ENCODE measurements at places on chromosomes 3 and 15. TPM values are rescaled to one million over a fixed set of nuclear protein-coding genes. Genes with fewer than 3 reads are reported as not detected.

The ZNF35 gene
- 14.3 TPM for total RNA-seq

The RARB gene
- total RNA-seq: 4.5 TPM

The LDHAL6B gene
- not detected for total RNA-seq

The AP3B2 gene
- total RNA-seq: 0.62 TPM

The LRRC49 gene
- total RNA-seq: 4.7 TPM

The CPB1 gene
- total RNA-seq: not detected

The SEMA6D gene
- 4.0 TPM for total RNA-seq

The CELF6 gene
- total RNA-seq: not detected

The MSL2 gene
- 17.7 TPM for total RNA-seq

The WDR93 gene
- not detected for total RNA-seq

The SLC22A14 gene
- total RNA-seq: not detected

GRCh38 chr3:42678447-42678846 lies 6.9 kb upstream of the KLHL40 start:
- no peak for DNase-seq

- DNase-seq: no peak
These were observed 106.9 kb upstream of the RNU6-1 start for GRCh38 chr15:67946701-67947100.

GRCh38 chr15:29451201-29451781 lies 181.7 kb upstream of the NSMCE3 start:
- DNase-seq: no peak

DNA sequence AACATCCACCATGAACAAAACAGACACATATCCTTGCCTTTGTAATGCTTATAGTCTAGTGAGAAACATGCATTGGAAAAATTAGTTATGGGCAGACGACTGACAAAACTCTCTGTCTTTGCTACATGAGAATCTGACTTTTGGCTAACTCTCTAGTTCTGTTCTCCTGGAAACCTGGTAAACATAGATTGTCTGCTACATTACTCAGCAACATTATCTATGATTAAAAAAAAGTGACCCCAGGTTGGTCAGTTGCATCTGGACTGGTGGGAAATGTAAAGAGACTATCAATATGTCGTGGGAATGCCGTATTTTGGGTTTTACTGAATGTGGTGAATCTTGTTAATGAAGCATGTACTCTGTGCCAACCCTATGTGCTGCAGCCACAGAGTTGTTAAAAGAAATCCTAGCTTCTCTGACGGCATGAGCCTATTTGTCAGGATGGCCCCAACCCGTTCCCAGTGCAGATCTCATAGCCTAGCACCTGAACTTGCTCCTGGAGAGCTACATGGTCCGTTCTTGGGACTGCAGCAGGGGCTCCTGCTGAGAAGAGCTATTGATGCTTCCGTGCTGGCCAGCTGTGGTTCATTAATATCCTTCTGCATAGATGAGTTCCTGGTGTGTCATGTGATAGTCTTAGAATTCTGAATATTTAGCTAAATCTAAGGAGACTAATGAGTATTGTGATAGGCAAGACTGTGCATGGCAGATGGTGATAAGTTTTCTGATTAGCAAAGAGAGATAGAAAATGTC lies 311.7 kb upstream of the ZNF717 start:
- no peak for DNase-seq

- DNase-seq: no peak
These were observed 87.9 kb upstream of the MEF2A start for GRCh38 chr15:99477791-99478471.

GRCh38 chr3:64552160-64552559 lies 135.6 kb downstream of the ADAMTS9 start:
- DNase-seq: no peak

DNA sequence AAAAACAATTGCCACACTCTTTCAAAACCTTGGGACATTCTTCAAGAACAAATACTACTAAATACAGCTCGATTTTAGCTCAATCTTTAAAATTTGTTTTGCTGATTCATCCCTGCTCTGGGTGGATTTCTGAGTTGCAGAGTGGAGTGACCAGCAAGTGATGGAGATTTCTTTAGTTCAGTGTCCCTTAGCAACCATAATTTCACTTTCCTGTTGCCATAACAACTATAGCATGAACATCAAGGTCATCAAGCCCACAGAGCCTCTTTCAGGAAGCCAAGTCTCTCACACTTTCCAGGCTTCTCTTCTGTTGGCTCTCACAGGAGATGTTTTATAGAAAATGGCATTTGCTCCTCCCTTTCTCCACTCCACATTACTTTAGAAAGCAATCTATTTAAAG lies 597.2 kb upstream of the ADAMTS9 start:
- no peak for DNase-seq

- no peak for DNase-seq
These were observed 303.7 kb upstream of the WNT5A start for GRCh38 chr3:55790596-55791350.

DNA sequence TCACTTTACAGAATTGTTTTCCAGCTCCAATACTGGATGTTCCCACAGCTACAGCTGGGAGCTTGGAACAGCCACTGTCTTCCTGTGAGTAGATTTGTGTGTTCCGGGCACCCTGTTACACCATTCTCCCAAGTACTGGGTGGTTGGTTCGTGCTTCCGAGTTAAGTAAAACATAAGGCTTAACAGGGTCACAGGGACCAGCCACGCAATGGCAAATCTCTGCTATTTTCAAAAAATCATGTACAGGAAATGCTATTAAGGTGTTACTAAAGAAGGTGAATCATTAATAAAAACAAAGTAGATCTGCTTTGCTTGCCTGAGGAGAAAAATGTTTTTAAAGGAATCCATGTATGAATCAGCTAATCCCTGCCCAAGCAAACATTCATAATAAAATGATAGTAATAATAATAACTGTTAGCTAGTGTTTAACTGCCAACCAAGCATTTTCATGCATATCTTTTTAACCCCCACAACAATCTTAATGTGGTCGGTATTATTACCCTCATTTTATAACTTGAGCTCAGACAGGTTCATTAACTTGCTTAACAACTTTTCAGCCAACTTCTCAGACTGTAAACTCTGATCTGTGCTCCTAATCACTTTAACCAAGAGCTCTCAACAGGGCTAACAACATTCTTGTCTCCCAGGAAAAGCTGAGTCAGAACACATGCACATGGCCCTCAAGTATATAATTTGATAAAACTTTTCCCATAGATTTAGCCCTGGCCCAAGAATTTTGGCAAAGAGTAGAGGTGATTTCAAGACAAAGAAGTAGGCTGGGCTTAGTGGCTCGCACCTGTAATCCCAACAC lies 2.7 kb upstream of the C2CD4A start:
- no peak for DNase-seq

- DNase-seq: no peak
These were observed 44.8 kb upstream of the ATP2C1 start for GRCh38 chr3:130849091-130849552.

DNA sequence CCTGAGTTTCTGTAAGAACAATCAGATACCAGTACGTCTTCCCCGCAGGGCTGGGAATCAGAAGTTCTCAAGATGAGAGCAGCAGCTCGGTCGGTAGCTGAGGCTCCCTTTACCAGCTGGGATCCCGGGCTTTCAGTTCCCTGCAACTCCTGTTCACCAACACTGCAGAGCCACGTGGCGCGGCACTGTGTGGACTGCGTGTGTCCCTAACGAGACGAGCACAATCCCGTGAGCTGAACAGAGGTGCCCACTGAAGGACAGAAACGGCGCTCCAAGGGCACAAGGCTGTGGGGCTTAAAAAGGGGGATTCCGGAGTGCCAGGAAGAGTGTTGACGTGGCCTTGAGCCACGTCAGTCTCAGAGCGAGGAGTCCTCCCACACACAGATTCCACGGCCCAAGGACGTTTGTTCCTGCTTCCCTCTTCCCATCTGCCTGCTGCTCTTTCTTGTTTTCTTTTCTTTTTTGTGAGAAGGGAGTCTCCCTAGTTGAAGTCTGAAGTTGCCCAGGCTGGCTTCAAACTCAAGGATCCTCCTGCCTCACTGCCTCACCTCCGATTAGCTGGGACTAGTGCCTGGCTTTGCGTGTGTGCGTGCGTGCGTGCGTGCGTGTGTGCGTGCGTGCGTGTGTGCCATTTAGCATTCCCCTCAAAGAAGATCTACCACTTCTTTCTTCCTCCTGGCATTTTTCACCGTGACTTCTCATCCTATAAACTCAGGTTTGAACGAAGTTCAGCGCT lies 37.1 kb upstream of the RPL35A start:
- DNase-seq: no peak

GRCh38 chr3:151935446-151935845 lies 62.0 kb downstream of the SUCNR1 start:
- no peak for DNase-seq

DNA sequence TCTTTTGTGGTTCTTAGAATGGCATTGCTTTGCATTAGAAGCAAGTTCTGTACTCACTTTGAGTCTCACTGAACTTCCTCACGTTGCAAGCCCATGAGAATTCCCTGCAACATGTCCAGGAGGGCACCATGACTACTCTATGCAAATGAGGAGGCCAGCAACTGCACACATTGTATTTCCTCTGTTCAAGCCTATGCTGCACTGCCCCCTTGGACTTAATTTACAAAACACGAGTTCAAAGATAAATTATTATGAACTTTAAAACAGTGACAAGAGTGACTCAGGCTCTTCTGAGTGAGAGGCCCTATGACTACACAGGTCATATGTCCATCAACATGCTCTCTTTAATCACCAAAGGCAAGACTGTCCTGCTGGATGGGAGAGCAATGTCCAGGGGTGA lies 484.2 kb upstream of the ATP11B start:
- no peak for DNase-seq

DNA sequence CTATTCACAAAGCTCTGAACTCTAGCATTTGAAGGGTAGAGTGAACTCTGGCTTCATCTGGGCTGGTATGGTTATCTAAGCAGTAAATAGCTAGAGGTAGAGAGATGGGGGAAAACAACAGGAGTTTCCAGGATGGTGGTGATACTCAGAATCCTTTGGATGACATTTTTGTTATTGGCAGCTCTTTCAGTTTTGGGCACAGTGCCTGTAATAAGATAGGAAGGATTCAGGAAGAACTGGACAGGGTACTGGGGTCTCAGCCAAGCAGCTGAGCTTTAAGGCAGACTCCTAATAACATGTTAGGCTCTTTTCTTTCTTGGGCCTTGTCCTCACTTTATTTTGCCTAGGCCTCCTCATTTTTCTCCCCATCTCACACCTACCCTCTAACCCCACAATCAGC lies 338.5 kb downstream of the CADM2 start:
- no peak for DNase-seq

DNA sequence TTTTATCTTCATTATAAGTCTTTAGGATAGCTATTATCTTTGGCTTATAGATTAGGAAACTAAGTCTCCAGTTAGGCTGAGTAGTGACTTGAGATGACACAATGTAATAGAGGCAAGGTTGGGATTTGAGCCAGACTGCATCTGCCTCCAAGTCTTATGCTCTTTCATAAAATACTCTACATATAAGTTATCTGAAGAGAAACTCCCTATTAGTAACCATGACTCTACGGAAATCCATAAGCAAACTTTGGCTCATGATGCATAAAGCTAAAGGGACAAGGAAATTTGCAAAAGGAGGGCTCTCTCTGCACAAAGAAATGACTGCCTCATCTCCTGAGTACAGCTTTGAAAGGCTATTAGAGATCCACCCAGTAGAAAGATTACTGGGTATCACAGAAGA lies 77.6 kb upstream of the FRMD4B start:
- DNase-seq: no peak

DNA sequence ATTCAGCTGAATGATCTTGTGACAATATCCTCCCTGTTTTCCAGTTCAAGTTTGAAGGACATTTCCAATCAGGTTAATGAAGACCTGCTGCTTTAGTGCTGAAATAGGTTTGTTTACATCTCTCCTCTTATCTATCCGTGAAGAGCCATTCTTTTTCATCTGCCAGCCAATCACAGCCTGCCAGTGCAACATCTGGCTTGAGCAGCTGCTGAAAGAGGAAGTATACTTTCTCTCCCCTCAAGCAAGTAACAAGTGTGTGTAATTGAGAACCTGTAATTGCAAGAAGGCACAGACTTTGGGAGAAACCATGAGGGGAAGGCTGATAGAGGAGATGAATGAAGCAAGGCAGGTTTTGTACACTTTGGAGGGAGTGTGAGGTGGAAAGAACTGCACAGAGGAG lies 404.3 kb downstream of the AGBL1 start:
- no peak for DNase-seq

DNA sequence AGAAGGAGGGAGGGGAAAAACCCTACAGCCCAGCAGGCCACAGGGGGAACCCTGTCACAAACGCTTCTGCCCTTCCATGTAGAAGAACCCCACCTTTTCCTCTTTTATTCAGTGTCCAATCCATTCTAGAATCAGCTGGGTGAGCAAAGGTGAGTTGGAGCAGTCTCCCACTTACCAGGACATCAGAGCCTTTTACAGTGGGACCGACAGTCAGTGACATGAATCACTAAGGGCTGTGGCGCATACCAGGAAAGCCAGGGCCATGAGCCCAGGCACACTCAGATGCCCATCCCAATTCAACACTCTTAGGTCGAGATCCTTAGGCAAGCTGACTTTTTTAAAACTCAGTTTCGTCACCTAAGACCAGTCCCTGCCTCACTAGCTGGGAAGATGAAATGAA lies 146.1 kb downstream of the AQP9 start:
- no peak for DNase-seq

GRCh38 chr15:71187526-71187925 lies 72.3 kb downstream of the THSD4 start:
- no peak for DNase-seq

GRCh38 chr15:41511899-41512369 lies 1.7 kb downstream of the LTK start:
- no peak for DNase-seq

DNA sequence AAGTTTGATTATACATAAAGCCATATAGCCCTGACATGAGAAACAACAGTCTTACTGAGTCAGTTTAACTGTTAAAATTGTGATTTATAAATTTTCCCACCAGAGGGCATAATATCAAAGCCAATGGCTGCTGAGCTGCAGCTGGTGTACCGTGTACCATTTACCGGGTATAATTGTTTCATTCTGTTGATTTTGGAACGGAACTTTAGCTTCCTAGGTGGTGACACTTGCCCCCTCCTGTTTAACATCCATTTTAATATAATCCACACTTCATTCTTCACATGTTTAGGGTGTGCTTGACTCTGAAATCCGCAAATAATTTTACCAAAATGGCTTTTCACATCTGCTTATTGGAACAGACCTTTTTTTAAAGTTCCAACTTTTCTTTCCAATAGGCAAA lies 72.8 kb downstream of the SLC9A9 start:
- no peak for DNase-seq

GRCh38 chr15:39230205-39230907 lies 350.5 kb upstream of the THBS1 start:
- DNase-seq: no peak

- no peak for DNase-seq
These were observed at the start of gene DPPA2 for GRCh38 chr3:109316162-109316730. TSS of gene DPPA2 (minus strand) at chr3:109316517. CDS start at chr3:109314542, 1,975 bp downstream.

- DNase-seq: no peak
These were observed 316.9 kb upstream of the ICE2 start for GRCh38 chr15:60795889-60796288.

DNA sequence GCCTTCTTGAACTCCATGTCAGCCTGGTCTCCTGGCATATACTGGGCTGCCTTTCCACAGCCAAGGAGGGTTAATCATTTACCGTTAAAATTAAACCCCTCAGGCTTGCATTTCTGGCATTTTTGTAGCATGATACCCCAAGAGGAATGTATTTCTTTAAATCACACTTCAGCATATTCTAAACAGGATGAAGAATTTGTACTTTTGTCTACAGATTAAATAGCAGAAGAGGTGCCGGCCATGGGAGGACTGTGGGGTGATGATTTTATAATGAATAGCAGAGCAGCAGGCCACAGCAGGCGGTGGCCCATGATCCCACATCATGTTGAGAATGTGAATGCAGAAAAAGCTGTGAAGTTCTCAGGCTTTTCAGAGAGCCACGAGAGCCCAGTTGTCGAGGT lies 90.2 kb downstream of the ARNT2 start:
- no peak for DNase-seq
